ENCODE measurements at places on chromosomes 7 and 10.

DNA sequence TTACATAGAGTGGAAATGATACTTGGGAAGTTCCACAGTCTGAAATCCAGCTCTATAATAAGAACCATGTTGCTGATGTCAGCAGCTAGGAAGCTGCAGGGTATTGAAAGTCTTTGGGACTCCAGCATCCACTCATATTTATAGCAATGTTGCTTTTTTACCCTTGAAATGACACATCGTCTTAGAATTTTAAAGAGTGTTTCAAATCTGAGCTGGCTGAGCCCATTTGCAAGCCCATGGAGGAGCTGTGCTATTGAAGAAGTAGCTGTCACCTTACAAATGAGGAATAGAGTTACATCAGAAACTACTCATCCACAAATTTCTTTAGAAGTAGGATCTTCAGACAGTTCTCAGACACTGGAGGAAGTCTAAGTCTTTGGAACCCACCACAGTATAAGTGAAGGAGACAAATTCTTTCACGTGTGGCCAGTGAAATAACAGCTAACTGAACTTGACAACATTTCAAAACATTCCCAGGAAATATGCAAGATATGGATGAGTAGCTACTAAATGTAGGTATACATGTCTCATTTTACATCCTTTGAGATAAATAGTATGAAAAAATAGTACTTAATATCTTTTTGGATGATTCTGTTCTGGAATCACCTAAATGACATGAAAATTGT is 203.6 kb downstream of the ZNF365 start:
- H3K27ac ChIP-seq, result no peak overlapping the region
- H3K4me3 ChIP-seq, result no peak overlapping the region
- H3K36me3 ChIP-seq, result no peaks in the 10 kb centered on the region
- no peak for DNase-seq
- no peaks in the 10 kb centered on the region for H3K27me3 ChIP-seq
- no peaks in the 10 kb centered on the region for H3K4me1 ChIP-seq

DNA sequence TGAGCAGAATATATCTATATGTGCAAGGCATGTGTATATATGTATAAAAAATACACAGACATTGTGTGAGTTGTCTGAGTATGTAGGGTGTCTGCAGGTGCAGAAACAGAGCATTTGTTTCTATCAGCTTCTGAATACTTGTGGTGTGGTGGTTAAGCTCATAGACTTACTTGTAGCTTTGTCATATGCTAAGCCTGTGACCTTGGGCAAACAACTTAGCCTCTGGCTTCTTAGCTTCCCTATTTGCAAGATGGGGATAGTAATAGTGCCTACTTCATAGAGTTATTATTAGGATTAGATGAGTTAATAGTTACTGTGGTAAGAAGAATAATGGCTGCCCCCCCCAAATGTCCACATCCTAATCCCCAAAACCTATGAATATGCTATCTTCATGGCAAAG is 28.2 kb upstream of the PAX2 start:
- peaks cover 43% of the 10 kb centered on the region for H3K27me3 ChIP-seq
- H3K36me3 ChIP-seq, result peaks cover 2% of the 10 kb centered on the region
- H3K4me3 ChIP-seq, result no peak overlapping the region
- peaks cover 10% of the 10 kb centered on the region for H3K4me1 ChIP-seq
- DNase-seq, result no peak

DNA sequence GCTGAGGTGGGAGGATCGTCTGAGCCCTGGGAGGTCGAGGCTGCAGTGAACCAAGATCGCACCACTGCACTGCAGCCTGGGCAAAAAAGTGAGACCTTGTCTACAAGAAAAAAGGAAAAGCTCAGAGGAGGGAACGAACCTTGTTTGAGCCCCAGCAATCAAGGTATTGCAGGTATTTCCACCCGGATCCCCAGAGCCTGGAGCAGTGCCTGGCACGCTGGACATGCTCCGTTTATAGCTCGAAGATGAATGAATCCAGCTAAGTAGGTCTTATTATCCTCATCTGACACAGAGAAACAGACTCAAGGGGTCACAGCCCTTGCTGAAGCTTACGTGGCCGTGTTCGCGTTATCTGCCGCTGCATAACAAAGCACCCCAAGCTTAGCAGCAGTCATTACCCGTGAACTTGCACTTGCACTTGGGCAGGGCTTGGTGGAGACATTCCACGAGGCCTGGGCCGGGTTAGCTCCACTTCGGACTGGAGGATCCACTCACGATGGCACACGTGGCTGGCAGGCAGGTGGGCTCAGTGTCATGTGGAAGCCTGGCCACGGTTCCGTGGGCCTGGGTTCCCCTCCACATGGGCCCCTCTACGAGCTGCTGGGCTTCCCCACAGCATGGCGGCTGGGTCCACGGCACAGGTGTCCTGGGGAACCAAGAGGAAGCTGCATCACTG is 3.2 kb upstream of the COX19 start:
- H3K4me3 ChIP-seq, result no peak overlapping the region
- peaks cover 6% of the 10 kb centered on the region for H3K4me1 ChIP-seq
- H3K27ac ChIP-seq, result no peak overlapping the region
- no peaks in the 10 kb centered on the region for H3K36me3 ChIP-seq

DNA sequence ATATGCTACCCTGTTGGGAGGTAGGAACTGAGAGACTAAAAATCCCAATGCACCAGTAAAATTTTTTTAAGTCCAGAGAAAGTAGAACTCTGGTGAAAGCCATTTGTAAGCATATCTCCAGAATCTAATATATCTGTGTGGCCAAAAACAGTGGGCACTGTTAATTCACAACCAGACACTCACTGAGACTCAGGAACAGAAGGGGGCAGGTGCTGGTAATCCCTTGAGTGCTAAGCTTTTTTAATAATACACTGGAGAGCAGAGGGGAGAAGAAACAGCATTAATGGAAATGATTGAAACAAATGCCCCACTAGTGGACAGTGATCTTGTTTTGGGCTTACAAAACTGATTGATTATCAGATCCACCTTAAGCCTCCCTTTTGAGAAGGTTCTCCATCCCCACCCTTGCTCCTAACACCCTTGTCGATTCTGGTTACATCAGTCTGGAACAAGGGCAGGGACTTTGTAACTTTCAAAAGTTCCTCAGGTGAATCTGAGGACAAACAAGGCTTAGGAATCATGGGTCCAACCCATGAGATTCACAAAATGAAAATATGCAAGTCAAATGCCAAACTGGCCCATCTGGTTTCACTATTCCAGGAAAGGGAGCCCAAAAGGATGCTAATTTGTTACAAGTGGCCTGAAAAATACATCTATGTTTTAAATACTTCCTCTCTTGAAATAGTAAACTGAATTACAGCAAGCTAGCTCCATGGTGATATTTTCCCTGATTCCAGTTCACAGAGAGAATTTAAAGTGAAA is 29.7 kb downstream of the PLXNA4 start:
- H3K27me3 ChIP-seq, result peaks cover 10% of the 10 kb centered on the region
- no peak overlapping the region for H3K4me3 ChIP-seq
- DNase-seq, result no peak
- no peak overlapping the region for H3K27ac ChIP-seq

DNA sequence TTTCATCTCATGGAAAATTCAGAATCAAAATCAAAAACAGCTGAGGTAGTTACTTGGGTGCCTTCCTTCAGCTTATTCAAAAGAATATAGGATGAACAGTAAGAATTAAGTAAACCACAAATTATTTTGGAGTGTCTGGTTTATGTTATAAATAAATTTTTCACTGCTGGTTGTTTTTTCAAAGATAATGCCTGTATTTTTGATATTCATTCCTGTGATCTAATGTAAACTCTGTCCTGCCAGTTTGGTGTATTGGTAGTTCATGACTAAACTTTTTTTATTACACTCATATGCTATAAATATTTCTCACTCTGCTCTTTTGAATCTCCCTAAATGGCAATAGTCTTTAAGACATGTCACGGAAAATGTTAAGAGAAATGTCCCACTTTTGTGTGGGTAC is 11.6 kb upstream of the RAB11FIP2 start:
- H3K4me1 ChIP-seq, result no peaks in the 10 kb centered on the region
- H3K36me3 ChIP-seq, result no peaks in the 10 kb centered on the region
- H3K4me3 ChIP-seq, result no peak overlapping the region
- peaks cover 7% of the 10 kb centered on the region for H3K27me3 ChIP-seq
- H3K27ac ChIP-seq, result no peak overlapping the region
- no peak for DNase-seq

DNA sequence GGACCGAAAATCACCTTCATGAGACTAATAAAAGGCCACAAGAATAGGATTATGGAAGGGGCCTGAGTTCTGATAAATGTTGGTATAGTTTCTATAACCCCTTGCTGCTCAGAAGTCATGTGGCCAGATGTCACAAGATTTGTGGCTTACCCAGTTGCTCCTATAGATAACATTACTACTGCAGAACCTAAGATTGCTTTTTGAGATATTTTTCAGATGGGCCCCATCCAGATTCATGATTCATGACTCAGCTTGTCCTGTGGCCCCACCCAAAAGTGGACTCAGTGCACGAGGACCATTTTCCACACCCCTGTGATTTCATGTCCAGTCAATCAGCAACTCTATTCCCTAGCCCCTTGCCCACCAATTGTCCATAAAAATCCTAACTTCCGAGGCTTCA is 209.0 kb downstream of the ACTR3B start:
- H3K4me1 ChIP-seq, result no peaks in the 10 kb centered on the region
- no peak overlapping the region for H3K27ac ChIP-seq
- no peak overlapping the region for H3K4me3 ChIP-seq
- no peak for DNase-seq
